ENCODE measurements at places on chromosomes 2 and 18. TPM values are rescaled to one million over a fixed set of nuclear protein-coding genes. Genes with fewer than 3 reads are reported as not detected.

The CHRNG gene
- total RNA-seq, result not detected

The LONRF2 gene
- total RNA-seq, result 0.15 TPM

The CYP27C1 gene
- total RNA-seq, result not detected

The SH3RF3 gene
- 6.1 TPM for total RNA-seq

The MARCHF4 gene
- 6.2 TPM for total RNA-seq
